HFFc6 (cell line): ENCODE measurements at places on chromosomes 11 and 22. TPM values are rescaled to one million over a fixed set of nuclear protein-coding genes. Genes with fewer than 3 reads are reported as not detected.

TRPM5 gene
- total RNA-seq: not detected in 3 replicates

FOXRED2 gene
- total RNA-seq: 2.4 to 4.4 TPM (median 3.0 TPM) in 3 replicates

OR8K1 gene
- not detected in 3 replicates for total RNA-seq

KRTAP5-9 gene
- total RNA-seq: not detected in 3 replicates

TXNRD2 gene
- total RNA-seq: 24.8 to 31.3 TPM (median 26.2 TPM) in 3 replicates

TPST2 gene
- total RNA-seq: 74.3 to 75.5 TPM (median 75.5 TPM) in 3 replicates

C11orf86 gene
- not detected in 3 replicates for total RNA-seq

- H3K4me1 ChIP-seq: no peaks in the 10 kb centered on the region
- no peaks in the 10 kb centered on the region for H3K36me3 ChIP-seq
- H3K27ac ChIP-seq: no peak overlapping the region
- peak; percentile 55 for DNase-seq
Measured at GRCh38 chr22:17501679-17502285, 61.5 kb upstream of the SLC25A18 start.

- no peak overlapping the region for H3K4me3 ChIP-seq
- no peak for DNase-seq
- peaks cover 8% of the 10 kb centered on the region; the same call in 1 of the 2 replicates for H3K36me3 ChIP-seq
- no peak overlapping the region for H3K27ac ChIP-seq
- peaks cover 26% of the 10 kb centered on the region for H3K4me1 ChIP-seq
- peaks cover 4% of the 10 kb centered on the region for H3K27me3 ChIP-seq
Measured at GRCh38 chr11:111906680-111907079, 4.9 kb downstream of the CRYAB start.

- no peaks in the 10 kb centered on the region for H3K4me1 ChIP-seq
- no peaks in the 10 kb centered on the region for H3K36me3 ChIP-seq
- no peak overlapping the region for H3K27ac ChIP-seq
Measured at GRCh38 chr11:120091701-120092100, 46.2 kb downstream of the TRIM29 start.

- H3K27me3 ChIP-seq: peaks cover 1% of the 10 kb centered on the region; the same call in 1 of the 2 replicates
- H3K27ac ChIP-seq: no peak overlapping the region
Measured at GRCh38 chr11:128242451-128242850, 344.9 kb downstream of the ETS1 start.

DNA sequence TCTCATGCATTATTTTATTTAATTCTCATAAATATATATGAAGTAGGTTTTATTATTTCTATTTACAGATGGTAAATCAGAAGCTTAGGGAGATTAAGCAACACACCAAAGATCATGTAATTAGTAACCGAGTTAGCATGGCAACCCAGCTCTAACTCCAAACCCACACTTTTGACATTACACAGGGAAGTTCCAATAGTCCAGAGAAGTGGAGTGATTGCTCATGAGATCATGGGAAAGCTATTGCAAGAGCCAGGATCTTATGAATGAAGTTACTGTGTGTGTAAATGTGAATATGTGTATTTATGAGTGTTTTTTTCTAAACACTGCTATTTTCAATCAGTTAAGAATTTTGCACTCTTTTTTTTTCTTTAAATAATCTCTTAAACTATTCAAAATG lies 225.8 kb upstream of the KIRREL3 start:
- peaks cover 11% of the 10 kb centered on the region for H3K27me3 ChIP-seq
- DNase-seq: no peak
- no peaks in the 10 kb centered on the region for H3K36me3 ChIP-seq
- H3K27ac ChIP-seq: no peak overlapping the region
- H3K4me3 ChIP-seq: no peak overlapping the region

DNA sequence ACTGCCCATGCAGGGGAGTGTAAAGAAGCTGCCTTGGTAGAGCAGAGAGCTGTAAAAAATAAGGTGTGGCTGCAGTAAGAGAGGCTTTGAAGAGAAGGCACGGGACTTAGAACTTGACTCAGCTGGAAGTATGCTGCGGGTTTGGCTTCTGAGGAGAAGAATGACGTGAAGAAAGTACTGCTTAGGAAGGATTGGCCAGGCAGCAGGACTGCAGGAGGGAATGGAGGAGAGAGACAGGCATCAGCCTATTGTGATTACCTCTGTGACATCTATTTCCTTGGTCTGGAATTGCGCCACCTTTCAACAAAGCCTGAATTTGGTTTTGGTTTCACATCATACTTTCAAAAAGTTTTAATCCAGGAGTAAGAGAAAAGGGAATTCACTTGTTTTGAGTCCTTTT lies 22.5 kb downstream of the PRRG4 start:
- H3K36me3 ChIP-seq: no peaks in the 10 kb centered on the region
- no peak overlapping the region; the same call in 1 of the 2 replicates for H3K4me3 ChIP-seq
- H3K27me3 ChIP-seq: peaks cover 11% of the 10 kb centered on the region
- peak; percentile 40 for DNase-seq
- H3K4me1 ChIP-seq: peaks cover 7% of the 10 kb centered on the region; the same call in 1 of the 2 replicates
- H3K27ac ChIP-seq: no peak overlapping the region

DNA sequence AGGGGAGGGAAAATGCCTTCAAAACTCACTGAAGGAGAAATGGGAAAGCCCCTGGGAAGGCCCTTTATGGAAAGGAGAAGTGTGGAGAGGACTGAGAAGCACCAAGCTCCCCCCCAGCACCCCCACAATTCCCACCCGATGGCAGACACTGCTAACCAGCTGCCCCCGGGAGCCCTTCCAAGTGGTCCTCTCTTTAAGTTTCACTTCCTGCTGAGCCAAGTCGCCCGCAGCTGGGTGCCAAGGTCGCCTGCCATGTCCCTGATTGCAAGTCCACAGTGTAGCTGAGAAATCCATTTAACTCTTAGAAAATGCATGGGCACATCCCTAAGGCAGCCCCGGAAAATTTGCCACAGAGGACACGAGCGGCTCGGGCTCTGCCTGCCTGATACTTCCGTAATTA lies 68.2 kb downstream of the GALNT18 start:
- H3K27ac ChIP-seq: no peak overlapping the region
- H3K4me1 ChIP-seq: no peaks in the 10 kb centered on the region
- H3K27me3 ChIP-seq: peaks cover 19% of the 10 kb centered on the region
- DNase-seq: no peak
- H3K4me3 ChIP-seq: no peak overlapping the region

GRCh38 chr11:35933320-35933871 lies 10.5 kb upstream of the LDLRAD3 start:
- H3K4me1 ChIP-seq: peaks cover 16% of the 10 kb centered on the region
- no peaks in the 10 kb centered on the region for H3K36me3 ChIP-seq
- no peak overlapping the region for H3K27ac ChIP-seq
- H3K4me3 ChIP-seq: no peak overlapping the region

GRCh38 chr11:36672815-36673450 lies 74.9 kb upstream of the RAG2 start:
- no peak overlapping the region for H3K27ac ChIP-seq
- no peak overlapping the region for H3K4me3 ChIP-seq
- peaks cover 3% of the 10 kb centered on the region; the same call in 1 of the 2 replicates for H3K27me3 ChIP-seq
- no peaks in the 10 kb centered on the region for H3K4me1 ChIP-seq
- no peaks in the 10 kb centered on the region for H3K36me3 ChIP-seq
- DNase-seq: peak; percentile 59

GRCh38 chr11:28072321-28072720 lies 35.6 kb downstream of the KIF18A start:
- peak overlapping the region; percentile 36; the same call in 1 of the 2 replicates for H3K27ac ChIP-seq
- peak; percentile 5 for DNase-seq
- no peaks in the 10 kb centered on the region for H3K27me3 ChIP-seq

DNA sequence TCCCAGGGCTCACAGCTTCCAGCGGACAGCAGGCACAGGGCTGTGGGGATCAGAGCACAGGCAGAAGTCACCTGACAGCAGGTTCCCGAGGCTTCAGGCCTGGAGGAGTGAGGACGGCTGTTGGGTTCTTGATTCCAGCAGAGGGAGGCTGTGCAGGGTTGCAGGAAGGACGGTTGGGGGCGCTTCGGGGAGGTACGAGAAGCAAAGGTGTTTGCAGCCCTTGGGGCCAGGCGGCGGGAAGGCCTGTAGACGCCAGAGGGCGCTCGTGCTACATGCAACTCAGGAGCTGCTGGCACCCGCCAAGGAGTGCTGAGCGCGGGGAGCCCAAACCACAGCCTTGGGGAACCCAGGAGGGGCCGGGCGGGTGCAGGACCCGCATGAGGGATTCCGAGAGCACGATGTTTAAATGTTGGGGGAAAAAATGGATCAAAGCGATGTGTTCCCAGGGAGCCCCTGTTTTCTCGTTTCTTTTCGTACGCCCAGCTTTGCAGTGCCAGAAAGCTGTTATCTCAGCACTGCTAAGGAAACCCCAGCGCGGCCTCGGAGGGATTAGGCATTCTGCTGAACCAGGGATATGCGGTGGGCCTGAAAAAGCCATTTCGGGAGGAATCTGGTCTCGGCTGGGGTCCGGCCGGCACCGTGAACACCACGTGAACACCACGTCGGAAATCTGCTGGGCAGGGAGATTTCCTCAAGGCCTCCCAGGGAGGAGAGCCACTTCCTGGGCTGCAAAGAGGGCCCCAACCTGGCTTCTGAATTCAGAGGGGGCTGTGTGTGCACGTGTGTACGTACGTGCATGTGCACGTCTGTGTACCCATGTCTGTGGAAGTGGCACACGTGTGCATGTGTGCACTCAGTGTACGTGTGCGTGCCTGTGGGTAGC lies 88.1 kb downstream of the KCNQ1 start:
- H3K4me1 ChIP-seq: peaks cover 16% of the 10 kb centered on the region
- H3K36me3 ChIP-seq: no peaks in the 10 kb centered on the region
- peaks cover 19% of the 10 kb centered on the region for H3K27me3 ChIP-seq
- DNase-seq: peak; percentile 77

DNA sequence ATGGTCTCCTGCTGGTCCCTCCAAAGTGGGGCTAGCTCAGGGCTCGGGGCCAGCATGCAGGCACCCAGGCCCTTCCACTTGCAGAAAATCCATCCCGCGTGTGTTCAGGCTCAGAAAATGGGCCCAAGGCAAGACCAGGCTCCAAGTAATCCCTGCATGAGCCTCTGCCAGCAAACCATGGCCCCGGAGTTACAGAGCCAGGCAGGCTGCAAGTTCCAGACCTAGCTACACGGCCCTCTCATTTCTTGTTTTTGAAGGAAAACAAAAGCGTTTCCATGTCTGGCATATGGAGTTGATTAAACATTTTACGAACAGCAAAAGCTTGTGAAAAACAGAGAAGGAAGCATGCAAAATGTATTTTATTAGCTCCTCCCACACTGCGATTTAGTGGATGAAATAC lies 29.7 kb downstream of the KIAA0930 start:
- H3K4me3 ChIP-seq: peak overlapping the region; percentile 91
- DNase-seq: peak; percentile 77
- H3K36me3 ChIP-seq: peaks cover 21% of the 10 kb centered on the region

- no peak overlapping the region for H3K27ac ChIP-seq
- H3K4me3 ChIP-seq: no peak overlapping the region
- no peak for DNase-seq
- no peaks in the 10 kb centered on the region for H3K4me1 ChIP-seq
- no peaks in the 10 kb centered on the region for H3K36me3 ChIP-seq
Measured at GRCh38 chr11:129451524-129451923, 75.9 kb downstream of the BARX2 start.

DNA sequence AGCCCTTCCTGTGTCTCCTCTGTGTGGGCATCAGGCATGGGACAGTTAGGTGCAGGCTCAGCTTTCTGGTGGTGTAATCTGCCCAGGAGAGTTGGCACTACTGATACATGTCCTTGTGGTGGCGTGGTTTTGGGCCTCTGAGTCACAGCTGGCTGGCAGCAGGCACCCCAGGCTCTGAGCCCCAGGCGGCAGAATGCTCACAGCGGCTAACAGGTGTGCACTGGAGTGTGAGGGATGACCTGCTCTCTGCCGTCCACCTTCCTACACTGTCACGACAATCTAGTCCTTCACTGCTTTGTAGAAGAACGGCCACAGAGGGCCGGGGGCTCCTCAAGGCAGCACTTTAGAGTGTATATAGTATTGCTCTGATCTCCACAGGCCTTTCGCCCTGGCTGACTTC lies 100.3 kb upstream of the PITPNB start:
- no peak overlapping the region for H3K27ac ChIP-seq
- no peak overlapping the region for H3K4me3 ChIP-seq
- DNase-seq: peak; percentile 25
- peaks cover 4% of the 10 kb centered on the region for H3K27me3 ChIP-seq

DNA sequence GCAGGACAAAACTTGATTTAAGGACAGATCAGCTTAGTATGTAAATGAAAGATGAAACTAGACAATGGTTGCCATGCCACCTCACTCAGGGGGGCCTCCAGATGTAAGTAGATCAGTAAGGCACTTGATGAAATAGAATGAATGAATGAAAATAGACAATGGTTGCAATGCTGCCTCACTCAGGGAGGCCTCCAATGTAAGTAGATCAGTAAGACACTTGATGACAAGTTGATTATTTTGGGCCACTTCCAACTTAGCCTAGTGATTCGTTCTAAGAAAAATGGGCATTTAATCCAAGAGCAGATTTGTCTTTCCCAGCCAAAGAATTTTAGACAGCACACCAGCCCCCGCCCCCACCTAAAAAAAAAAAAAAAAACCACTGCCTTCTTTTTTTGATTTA lies 19.2 kb upstream of the SLC5A12 start:
- no peak overlapping the region for H3K27ac ChIP-seq
- peaks cover 14% of the 10 kb centered on the region; the same call in 1 of the 2 replicates for H3K4me1 ChIP-seq
- peak; percentile 3 for DNase-seq
- H3K27me3 ChIP-seq: peaks cover 2% of the 10 kb centered on the region; the same call in 1 of the 2 replicates
- H3K4me3 ChIP-seq: no peak overlapping the region

- peaks cover 60% of the 10 kb centered on the region for H3K4me1 ChIP-seq
- peak overlapping the region; percentile 90 for H3K4me3 ChIP-seq
- H3K27me3 ChIP-seq: no peaks in the 10 kb centered on the region; the same call in 1 of the 2 replicates
- DNase-seq: no peak
- peaks cover 6% of the 10 kb centered on the region; the same call in 1 of the 2 replicates for H3K36me3 ChIP-seq
Measured at GRCh38 chr11:63839508-63840355, 822 bp downstream of the MARK2 start.

DNA sequence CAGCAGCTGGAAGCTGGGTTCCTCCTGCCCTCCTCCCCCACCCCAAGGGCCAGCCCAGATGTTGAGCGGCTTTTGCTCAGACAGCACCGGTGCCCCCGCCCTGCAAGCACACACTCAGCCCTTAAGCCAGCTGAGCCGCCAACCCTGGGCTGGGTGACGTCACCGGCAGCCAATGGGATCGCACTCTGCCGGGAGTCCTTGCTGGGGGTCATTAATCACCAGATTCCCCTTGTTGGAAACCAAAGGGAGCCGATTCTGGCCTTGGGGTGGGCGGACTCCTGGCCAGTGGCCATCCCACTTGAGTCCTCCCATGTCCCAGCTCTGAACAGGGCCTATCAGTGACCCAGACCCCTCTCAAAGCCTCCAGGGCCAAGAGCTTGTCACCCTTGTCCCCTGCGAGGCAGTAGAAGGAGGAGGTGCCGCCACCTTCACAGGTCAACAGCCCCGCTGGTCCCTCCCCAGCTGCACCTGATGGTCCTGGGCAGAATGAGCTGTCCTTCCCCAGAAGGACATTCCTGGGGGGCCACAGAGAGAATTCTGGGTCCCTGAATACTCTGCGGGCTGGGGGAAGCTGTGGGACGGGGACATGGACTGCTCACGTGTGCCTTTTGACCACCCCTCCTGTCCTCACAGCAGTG lies 7.4 kb downstream of the DUSP8 start:
- H3K27me3 ChIP-seq: peaks cover 5% of the 10 kb centered on the region
- H3K36me3 ChIP-seq: no peaks in the 10 kb centered on the region
- H3K27ac ChIP-seq: no peak overlapping the region
- H3K4me1 ChIP-seq: no peaks in the 10 kb centered on the region
- peak; percentile 17 for DNase-seq

DNA sequence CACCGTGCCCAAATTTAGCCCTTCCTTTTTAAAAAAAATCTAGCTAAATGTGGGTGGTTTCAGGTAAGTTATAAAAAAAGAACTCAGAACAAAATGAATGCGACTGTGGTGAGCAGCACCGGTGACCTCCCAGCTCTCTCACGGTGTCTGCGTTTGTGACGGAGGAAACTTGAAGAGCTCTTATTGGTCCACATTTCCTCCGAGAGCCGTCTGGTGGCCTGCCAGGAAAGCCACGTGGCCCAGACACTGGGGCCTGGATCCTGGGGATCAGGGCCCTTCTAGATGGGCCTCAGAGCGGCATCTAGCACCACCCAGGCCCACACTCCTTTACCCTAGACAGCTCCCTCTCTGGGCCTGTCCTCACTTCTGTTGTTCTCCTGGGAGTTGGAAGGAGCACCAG lies 39.5 kb downstream of the B3GAT1 start:
- no peaks in the 10 kb centered on the region for H3K4me1 ChIP-seq
- H3K27me3 ChIP-seq: peaks cover 4% of the 10 kb centered on the region
- no peaks in the 10 kb centered on the region for H3K36me3 ChIP-seq
- H3K27ac ChIP-seq: no peak overlapping the region
